Midbrain (tissue), 1 donor: ENCODE measurements at places on chromosomes 2 and 18.

GRCh38 chr18:6547476-6547875 lies 132.8 kb upstream of the L3MBTL4 start:
- no peak for DNase-seq

GRCh38 chr2:146131048-146131447 lies 1611.1 kb upstream of the ZEB2 start:
- no peak for DNase-seq

GRCh38 chr2:215218587-215219577 lies 80.5 kb upstream of the ABCA12 start:
- no peak for DNase-seq

GRCh38 chr18:54119524-54120019 lies 104.9 kb downstream of the MBD2 start:
- DNase-seq: peak; percentile 70

DNA sequence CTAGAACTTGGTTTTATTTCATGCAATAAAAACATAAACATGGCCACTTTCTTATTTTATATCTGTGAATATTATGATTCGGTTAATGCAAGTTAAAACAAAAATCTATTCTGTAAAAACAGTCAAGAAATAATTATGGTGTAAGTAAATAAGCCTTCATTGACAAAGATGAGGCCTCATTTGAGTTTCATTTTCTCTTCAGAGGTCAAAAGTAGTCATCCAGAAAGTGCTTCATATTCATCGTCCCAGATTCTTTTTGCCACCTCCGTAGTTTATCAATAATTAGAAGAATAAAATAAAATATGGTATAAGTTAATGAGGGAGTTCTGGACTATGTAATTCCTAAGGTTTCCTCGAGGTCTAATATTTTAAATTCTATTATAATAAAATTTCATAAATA lies 19.4 kb upstream of the HNRNPA3 start:
- no peak for DNase-seq

DNA sequence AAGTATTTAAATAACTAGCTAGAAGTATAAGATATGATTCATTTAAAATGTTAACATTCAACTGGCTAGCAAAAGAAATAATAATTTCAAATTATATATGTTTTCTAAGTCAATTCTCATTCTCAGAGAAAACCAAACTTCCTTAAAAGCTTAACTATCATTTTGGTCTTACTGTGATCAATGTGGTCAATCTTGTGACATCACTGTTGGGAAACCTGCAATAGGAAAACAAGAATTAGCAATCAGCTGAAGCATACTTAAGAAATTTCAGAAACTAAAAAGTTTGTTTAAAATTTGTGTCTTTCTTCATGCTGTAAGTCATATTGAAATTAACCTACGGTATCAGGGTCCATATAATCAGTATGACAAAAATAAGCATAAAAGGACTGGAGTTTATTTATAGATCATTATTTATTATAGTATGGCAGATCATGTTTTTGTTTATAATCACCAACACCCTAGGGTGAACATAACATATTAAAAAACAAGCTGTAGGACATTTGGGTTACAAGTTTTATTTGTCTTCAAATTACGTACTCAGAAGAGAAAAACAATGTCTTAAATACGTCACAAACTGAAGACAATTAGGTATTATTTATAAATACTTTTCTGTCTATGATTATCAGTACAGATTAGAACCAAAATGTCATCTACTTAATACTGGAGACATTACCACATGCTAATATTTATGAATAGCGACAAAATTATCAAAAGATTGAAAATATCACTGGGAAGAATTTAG lies 60.5 kb downstream of the BAZ2B start:
- no peak for DNase-seq

- DNase-seq: no peak
Observed at GRCh38 chr2:20148426-20148922, 76.5 kb downstream of the SDC1 start.

DNA sequence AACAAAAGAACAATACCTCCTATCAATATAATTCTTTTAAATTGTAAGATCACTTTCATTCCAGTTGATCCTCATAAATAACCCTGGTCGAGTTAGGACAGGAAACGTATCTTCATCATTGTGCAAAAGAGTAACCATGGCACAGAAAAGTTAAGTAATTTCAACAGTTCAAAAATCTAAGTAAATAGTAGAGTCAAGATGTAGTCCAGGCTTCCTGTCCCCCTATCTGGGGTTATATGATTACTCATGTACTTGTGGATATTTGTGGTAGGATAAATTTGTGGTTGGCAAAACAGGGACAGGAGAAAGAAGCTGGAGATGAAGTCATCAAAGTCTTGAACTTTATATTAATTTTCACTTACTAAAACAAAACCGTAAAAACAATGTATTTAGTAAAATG lies 772.6 kb downstream of the TSN start:
- DNase-seq: no peak

- no peak for DNase-seq
Observed at GRCh38 chr2:203973676-203974075, 37.1 kb downstream of the ICOS start.

DNA sequence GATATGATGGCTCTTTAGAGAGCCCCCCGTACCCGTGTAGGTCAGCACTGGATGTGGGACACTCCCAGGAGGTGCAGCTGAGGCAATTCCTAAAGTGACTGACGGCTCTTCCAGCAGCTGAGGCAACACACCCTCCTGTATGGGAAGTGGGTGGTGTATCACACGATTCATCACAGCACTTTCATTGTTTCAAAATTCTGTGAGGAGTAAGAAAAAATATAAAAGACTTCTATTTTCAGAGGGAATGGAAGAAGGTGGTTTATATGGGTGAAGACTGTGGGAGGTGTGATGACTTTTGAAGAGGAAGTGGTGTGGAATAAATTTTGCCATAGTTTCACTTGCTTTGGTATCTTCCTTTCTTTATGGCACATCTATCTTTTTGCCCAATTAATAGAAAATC lies 22.3 kb downstream of the QPCT start:
- no peak for DNase-seq

DNA sequence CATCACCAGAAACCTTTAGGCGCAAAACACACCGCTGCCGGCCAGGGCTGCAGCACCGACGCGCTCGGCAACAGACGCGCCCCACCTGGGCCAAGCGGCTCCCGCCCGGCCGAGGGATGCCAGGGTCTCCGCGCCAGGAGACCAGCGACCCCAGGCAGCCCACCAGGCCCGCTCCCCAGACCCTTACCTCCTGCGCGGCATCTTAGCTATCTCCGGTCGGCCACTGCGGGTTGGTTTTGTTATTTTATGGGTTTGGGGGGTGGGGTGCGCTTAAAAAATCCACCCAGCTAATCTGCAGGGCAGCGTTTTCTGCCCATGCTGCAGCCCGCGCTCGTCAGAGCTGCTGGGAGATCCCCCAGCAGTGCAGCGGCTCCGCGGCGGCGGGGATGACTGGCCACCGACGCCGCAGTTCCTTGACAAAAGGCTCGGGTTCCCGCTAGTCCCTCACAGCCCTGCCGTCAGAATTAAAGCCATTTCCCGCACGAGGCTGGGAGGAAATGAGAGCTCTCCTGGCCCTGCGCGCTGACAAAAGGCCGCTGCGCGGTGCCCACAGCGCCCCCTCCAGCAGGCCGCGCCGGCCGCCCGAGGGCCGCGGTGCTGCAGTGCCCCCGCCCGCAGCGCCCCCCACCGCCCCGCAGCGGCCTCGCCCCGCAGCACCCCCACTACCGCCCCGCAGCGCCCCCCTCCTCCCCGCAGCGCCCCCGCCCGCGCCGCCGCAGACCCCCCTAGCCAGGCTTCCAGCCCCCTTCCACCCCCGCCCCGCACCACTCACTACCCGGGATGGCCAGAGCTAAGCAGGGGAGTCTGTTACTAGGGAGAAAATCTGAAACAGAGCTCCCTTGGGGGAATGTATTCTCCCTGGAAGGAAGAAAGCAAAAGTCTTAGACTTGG lies at the start of gene ADD2:
TSS of gene ADD2 (minus strand) at position 502 of the 891 bp plus-strand sequence. CDS start 61,792 bp downstream, outside the sequence.
- peak; percentile 58 for DNase-seq

- DNase-seq: no peak
Observed at GRCh38 chr2:134745023-134745422, 26.2 kb upstream of the TMEM163 start.

DNA sequence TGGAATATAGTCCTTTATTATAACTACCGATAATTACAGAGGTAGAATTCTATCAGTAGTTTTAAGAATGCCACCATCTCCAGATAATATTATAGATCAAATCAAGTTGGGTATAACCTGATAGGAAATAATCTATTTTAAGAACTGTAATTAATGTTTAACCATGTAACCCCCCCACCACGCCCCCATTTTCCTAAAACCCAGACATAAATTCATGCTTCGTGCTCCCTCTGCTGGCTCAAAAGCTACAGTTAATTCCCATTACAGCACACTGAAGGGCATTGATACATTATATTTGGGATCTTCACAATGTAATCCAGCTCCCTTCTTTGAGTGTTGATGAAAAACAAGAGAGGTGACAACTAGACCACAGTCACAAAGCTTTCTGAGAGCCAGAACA lies 228.0 kb upstream of the SMAD7 start:
- peak; percentile 71 for DNase-seq

GRCh38 chr18:26628017-26628416 lies 79.7 kb upstream of the KCTD1 start:
- DNase-seq: no peak

- DNase-seq: no peak
Observed at GRCh38 chr18:8717011-8717770, 11.8 kb downstream of the MTCL1 start.

DNA sequence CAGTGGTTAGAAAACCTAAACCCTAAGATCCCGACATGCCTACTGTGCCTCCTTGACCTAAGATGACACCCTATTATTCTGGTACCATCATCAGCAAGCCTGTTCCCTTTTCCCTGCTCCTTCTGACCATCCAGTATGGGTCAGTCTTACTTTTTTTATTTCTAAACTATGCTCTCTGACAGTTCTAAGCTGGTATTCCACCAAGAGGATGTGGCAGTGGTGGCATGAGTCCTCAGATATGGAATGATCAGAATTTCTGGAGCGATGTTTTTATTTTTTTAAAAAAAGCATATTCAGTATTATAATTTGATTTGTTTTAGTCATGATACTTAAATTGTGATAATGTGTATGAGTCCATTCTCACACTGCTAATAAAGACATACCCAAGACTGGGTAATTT lies 145.9 kb upstream of the LHCGR start:
- DNase-seq: no peak

- DNase-seq: no peak
Observed at GRCh38 chr2:179966778-179967394, 40.2 kb downstream of the CWC22 start.

- no peak for DNase-seq
Observed at GRCh38 chr2:132951008-132951714, 281.2 kb upstream of the LYPD1 start.

DNA sequence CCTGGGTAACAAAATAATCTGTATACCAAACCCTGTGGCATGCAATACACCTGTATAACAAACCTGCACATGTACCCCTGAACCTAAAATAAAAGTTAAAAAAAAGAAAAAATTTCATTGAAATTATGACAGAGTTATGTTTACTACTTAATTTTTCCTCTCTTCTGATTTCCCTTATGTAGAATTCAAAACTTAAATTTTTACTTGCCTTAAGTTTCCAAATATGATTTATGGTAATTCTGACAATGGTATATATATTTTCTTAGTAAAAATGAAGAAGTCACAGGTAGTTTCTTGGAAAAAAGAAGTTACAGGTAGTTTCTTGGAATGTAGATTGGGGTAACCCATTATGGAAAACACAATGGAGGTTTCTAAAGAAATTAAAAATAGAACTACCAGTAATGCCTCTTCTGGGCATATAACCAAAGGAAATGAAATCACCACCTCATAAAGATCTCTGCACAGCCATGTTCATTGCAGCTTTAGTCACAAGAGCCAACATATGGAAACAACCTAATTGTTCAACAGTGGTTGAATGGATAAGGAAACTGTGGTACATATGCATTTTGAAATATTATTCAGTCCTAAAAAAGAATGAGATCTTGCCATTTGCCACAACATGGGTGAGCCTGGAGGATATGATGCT lies 164.9 kb downstream of the BABAM2 start:
- DNase-seq: no peak

DNA sequence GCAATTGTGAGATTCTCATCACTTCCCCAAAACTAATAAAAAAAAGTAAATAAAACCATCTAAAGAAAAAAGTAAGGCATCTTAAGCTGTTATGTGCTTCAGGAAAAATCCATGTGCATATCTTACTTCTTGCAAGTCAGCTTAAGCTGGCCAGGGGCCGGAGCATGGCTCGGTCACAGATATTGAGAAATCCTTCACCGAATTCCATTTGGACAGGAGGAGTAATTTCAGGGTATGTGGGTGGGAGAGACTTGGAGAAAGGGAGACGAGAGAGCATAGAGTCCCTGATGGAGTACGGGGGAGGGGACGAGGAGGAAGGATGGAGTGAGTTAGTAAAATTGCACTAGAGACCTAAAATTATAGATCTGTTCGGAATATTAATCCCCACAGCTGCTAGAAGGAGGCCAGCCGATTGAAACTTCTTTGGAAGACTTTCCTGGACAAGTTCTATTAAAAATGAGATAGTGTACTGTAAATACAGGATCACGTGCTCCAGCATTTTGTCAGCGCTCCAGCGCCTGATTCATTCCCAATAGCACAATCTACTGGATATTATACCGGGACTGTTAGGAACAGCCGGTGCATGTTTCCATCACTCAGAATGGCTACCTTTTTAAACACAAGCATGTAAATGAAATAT lies 438.5 kb downstream of the ZNF516 start:
- DNase-seq: no peak

DNA sequence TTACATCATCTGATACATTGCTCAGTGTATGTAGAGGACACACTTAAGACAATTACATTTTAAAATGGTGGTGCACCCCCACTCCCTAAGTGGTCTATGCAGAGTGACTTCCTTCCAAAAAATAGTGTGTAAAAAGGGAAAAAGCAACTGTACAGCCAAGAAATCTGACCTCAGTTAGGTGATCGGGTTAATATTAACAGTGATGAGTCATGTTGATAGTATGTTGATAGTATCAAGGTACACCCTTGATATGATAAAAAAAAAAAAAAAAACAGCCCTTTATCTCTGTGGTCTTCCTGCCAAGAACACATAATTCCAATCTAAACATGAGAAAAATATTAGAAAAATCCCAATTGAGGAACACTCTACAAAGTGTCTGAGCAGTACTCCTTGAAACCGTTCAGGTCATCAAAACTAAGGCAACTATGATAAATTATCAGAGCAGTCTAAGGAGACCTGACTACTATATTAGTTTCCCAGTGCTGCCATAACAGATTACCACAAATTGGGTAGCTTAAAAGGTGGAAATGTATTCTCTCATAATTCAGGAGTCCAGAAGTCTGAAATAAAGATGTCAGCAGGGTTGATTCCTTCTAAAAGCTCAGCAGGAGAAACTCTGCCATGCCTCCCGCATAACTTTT lies 171.9 kb downstream of the ARHGAP28 start:
- no peak for DNase-seq
